ENCODE measurements at places on chromosomes 1 and 21.
A peak's percentile ranks its signal among the peaks of the same experiment; 100 is the strongest.

DNA sequence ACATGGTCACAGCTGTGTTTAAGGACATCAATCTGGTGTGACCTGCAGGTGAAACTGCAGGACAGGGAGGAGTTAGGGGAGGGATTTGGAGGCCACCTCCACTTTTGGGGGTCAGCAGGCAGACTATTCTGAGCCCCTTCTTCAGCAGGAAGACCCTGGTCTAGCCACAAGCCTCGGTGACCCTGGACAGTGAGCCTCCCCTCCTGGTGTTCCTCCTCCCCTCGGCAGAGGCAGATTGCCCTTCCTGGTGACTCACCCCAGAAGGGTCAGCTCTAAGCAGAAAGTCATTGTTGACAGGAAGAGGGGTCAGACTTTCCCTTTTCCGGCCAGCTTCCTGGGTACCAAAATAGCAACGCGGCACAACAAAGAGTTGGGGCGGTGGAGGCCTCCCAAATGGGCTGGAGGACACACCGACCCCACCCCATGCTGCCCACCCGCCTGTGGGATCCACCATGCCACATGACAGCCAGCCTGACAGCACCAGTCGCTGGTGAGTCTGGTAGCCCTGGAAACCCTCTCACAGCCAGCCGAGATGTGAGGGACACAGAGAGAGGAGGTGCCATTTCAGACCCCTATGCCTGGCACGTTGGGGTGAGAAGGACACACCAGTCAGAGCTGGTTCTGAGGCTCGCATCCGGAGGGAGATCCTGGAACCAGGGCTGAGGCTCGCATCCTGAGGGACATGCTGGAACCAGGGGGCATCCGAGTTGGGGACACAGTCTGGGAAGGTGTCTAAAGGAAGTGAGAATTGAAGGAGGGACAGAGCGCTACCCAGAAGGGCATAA, 14.7 kb upstream of the CSF1 start:
- DNase-seq: no peak

GRCh38 chr1:9186082-9186859, 48.3 kb upstream of the H6PD start:
- DNase-seq: no peak

DNA sequence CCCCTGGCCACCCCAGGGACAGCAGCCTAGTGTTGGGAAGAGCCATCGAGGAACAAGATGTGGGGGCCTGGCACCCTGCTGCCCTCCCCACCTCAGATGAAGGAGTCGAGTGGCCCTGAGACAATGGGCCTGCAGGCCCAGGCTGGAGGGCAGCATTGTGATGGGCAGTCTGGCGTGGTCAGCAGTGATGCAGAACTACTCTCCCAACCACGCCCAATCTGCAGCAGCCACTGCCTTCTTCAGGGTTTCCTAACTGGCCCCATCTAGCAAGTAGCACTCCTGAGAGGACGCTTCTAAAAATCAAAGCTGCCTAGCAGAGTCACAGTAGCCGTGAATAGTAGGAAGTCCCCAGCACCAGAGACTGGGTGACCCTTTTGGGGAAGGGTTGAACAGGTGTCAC, 18.5 kb downstream of the CDCP2 start:
- no peak for DNase-seq

GRCh38 chr1:226126824-226127569, 59.5 kb downstream of the ACBD3 start:
- no peak for DNase-seq

- no peak for DNase-seq
Observed at GRCh38 chr1:5950994-5951785, 41.0 kb downstream of the NPHP4 start.

- no peak for DNase-seq
Observed at GRCh38 chr1:30656171-30656940, 67.0 kb downstream of the MATN1 start.

GRCh38 chr1:221117133-221117532, 237.9 kb downstream of the HLX start:
- DNase-seq: no peak

DNA sequence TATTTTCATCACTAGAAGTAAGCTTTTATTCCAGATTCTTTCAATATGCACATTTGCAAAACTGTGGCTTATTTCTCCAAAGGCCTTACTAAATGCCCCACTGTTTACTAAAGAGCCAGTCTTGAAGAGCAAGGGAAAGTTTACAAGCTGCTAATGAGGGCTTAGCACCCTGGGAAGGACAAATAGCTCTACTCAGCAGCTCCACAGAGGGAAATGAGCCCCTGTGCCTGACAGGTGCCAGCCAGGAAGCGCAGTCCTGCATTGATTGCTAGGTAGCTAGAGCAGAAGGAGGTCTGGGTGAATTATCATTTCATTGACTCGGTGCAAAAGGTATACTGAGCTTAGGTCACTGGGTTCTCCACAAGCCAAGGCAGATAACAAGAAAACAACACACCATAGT, 307.0 kb downstream of the SETD4 start:
- no peak for DNase-seq

GRCh38 chr1:36076979-36077573, 6.8 kb upstream of the TEKT2 start:
- DNase-seq: no peak

DNA sequence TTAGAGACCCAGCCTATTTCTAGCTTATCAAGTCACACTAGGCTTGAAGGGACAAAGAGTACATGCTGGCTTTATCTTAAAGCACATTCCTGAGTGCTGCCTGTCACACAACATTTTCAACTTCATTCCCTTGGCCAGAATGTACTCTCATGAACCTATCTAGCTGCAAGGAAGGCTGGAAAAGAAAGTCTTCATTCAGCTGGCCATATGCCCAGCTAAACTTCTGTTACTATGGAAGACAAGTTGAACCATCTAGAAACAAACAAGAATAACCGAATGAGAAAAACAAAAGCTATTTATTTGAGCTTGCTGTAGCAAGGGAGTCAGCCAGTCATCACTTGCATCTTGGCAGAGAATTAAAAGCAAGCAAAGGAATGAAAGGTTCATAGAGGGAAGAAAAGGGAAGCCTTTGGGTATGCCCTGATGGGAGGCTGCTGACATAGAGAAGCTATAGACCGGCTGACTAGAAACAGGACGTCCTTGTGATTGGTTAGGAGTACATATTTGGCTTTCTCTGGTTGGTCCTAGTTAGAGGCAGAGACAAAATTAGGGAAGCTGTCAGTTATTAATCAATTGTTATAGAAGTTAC, 108.4 kb downstream of the NEK7 start:
- no peak for DNase-seq

- DNase-seq: no peak
Observed at GRCh38 chr1:99665212-99665611, 19.3 kb downstream of the PALMD start.

- DNase-seq: no peak
Observed at GRCh38 chr1:35264871-35265270, 3.6 kb upstream of the ZMYM4 start.

GRCh38 chr21:27257908-27258556, 291.1 kb upstream of the ADAMTS5 start:
- no peak for DNase-seq

DNA sequence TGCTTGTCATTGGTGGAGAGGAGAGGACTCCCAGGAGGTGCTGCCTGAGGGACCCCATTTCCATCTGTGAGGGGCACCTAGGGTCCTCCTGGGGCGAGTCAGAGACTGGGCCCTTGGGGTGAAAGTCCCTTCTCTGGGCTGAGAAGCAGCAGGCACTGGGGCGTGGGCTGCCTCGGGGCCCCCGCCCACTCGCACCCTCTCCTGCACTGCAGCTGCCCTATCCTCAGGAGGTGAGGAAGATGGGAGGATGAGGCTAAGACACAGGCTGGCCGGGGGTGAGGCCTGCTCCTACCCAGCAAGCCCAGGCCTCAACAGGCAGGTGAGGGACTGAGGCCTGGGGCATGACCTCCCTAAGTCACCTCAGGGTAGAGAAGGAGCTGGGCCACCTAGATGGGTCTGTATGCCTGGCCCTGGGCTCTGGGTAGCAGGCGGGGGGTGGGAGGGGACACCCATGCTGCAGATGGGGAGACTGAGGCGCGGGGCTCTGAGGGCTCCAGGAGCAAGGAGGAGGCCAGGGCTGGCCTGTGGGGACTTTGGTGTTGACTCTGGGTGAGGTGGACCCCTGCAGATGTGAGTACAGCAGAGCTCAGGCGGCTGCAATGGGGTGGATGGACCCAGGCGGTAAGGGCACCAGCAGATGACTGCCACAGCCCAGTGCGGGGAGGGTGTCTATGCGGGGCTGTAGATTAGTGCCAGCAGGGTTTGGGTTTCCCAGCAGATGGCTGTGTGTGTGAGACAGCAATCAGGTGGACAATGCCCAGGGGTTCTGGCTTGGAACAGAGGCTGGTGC, 10.4 kb upstream of the ZNF669 start:
- DNase-seq: no peak

- DNase-seq: no peak
Observed at GRCh38 chr1:198364471-198364870, 176.0 kb downstream of the ATP6V1G3 start.

- DNase-seq: no peak
Observed at GRCh38 chr1:178294654-178295053, 200.8 kb downstream of the RASAL2 start.

GRCh38 chr1:159866066-159866465, 3.6 kb upstream of the VSIG8 start:
- no peak for DNase-seq

DNA sequence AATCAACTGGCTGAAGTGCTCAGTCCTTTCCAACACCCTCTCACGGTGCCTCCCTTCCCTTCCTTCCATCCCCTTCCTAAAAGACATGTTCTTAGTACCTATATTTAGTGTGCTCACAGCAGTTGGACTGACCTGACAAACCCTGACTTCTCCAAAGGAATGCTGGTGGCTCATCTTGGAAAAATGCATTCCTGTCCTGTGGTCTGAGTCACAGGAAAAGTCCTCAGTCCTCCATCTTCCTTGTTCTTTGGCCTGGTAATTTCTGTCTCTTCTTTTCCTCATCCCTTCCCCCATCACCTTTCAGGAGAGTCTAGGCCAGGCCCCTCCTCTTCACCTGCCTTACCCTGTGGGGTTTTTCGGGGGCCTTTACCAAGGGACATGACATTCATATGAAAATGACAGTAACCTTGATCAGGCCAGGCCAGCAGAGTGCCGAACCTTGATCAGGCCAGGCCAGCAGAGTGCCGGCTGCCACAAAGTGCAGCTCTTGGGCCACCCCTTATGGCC, 7.2 kb downstream of the ATP1B1 start:
- DNase-seq: no peak

- no peak for DNase-seq
Observed at GRCh38 chr1:158204458-158204827, 23.7 kb downstream of the CD1D start.

GRCh38 chr1:115336741-115337140, 1.3 kb downstream of the NGF start:
- no peak for DNase-seq

- no peak for DNase-seq
Observed at GRCh38 chr1:193260056-193260745, 73.8 kb upstream of the B3GALT2 start.

GRCh38 chr1:180188091-180188506, 33.4 kb downstream of the QSOX1 start:
- no peak for DNase-seq

GRCh38 chr1:198638894-198639635, at the start of gene PTPRC:
Gene PTPRC (plus strand): TSS chr1:198639040. CDS start chr1:198639269, 229 bp downstream.
- DNase-seq: peak; percentile 73

DNA sequence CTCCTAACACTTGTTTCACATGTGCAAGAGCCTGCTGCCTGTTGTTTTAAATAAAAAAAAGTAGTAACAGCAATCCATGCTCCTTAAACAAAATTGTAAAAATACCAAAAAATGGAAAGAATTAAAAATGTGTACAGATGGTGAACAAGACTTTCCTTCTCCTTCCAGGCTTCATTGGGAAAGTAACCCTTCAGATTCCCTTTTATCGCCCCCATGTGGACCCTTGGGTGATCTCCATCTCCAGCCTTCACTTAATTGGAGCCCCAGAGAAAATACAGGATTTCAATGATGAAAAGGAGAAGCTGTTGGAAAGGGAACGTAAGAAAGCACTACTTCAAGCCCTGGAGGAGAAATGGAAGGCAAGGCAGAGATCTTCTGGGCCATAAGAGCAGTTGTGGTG, 14.2 kb downstream of the VPS13D start:
- peak; percentile 7 for DNase-seq

- no peak for DNase-seq
Observed at GRCh38 chr1:197942042-197942441, 24.9 kb downstream of the LHX9 start.

- no peak for DNase-seq
Observed at GRCh38 chr1:54136963-54137533, 15.8 kb downstream of the CDCP2 start.

- peak; percentile 4 for DNase-seq
Observed at GRCh38 chr1:199931666-199932377, 95.7 kb upstream of the NR5A2 start.

GRCh38 chr21:17560377-17561025, 47.7 kb downstream of the CXADR start:
- no peak for DNase-seq

DNA sequence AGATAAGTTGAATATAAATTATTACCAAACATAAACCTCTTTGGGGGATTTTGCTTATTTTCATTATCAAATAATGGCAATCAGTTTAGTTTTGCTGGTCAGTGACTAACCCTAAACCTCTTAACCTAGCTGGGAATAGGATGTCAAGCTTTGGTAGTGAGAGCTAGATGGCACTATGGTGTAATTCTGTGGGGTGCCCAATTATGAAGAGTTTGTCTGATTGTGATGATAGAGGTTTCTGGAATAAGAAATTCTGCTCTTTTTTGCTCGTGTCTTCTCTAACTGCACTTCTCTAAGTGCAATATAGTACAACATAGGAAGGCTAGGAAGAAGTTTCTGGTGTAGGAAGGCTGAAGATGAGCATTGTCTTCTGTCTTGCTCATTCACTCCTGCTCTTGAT, 59.8 kb downstream of the XCL1 start:
- no peak for DNase-seq

- no peak for DNase-seq
Observed at GRCh38 chr1:66984491-66984890, 59.7 kb downstream of the MIER1 start.

- no peak for DNase-seq
Observed at GRCh38 chr1:104100115-104100514, 350.4 kb downstream of the AMY1C start.

DNA sequence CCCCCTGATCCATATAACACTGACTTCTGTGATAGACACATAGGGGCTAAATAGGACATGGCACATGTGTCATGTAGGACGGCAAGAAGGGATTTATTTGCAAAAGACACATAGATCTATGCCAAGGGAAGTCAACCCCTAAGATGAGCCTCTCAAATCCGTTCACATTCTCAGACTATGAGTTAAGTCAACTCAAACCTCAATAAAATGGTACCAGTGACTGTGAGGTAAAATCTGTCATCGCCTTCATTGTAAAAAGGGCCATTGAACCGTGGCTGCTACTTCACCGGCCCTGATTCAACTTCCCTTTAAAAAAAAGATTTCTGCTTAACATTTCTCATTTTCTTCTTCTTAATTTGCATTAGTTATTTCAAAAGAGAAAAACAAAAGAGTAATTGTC, 144.0 kb downstream of the ZNF281 start:
- no peak for DNase-seq

Measured in CD4-positive, alpha-beta T cell treated with Interleukin-15 for 4 hours (primary cell).